ENCODE measurements at places on chromosomes 7 and 10. TPM values are rescaled to one million over a fixed set of nuclear protein-coding genes. Genes with fewer than 3 reads are reported as not detected.

The MAGI2 gene
- total RNA-seq = 0.07 TPM

The HOXA5 gene
- total RNA-seq = not detected

The SPDYE1 gene
- 0.12 TPM for total RNA-seq

The UTF1 gene
- total RNA-seq = not detected

The AMZ1 gene
- 0.27 TPM for total RNA-seq

Measured in T-helper 1 cell treated with Interleukin-12 subunit alpha and Interleukin-12 subunit beta and Interleukin-4 antibody, amounts not matched to agents 30 ng/mL and 1 ng/mL, for 36 hours (primary cell).